ENCODE measurements at places on chromosomes 1 and 21.

DNA sequence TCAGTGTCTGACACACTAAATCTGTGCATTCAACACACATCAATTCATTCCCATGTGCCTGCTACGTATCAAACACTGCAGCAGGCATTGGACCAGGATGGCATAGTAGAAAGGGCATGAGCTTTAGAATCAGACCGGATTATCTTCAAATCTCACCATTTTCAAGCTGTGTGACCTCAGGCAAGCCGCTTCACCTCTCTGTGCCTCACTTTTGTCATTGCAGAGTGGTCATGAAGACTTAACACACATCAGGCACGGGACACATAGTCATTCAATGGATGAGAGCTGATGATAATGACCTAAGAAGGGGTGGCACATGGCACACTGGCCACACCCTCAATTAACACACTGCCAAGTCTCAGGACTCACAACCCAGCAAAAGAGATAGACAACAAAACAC is 46.8 kb downstream of the KLHDC7A start:
- no peak for DNase-seq

DNA sequence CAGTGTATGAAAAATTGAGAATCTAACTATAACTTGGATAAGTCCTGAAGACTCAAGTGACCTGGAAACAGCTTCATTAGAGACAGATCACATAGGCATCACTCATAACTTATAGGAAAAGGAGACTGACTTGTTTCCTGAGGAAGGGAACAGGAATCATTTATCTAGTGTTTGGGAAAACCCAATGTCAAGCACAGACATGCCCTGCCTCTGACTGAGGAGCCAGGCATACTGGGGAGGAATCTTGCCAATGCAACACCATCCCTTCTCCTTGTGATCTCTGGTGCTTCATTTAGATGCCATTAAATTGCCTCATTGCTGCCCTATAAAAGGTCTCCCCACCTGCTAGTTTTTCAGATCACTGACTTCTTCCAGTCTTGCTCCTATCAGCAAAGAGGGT is 10.3 kb downstream of the LCE4A start:
- no peak for DNase-seq

- no peak for DNase-seq
Measured at GRCh38 chr21:29939104-29939923, 482 bp downstream of the GRIK1 start.

GRCh38 chr1:231550448-231550781 is 21.9 kb downstream of the TSNAX start:
- DNase-seq: peak; percentile 59

DNA sequence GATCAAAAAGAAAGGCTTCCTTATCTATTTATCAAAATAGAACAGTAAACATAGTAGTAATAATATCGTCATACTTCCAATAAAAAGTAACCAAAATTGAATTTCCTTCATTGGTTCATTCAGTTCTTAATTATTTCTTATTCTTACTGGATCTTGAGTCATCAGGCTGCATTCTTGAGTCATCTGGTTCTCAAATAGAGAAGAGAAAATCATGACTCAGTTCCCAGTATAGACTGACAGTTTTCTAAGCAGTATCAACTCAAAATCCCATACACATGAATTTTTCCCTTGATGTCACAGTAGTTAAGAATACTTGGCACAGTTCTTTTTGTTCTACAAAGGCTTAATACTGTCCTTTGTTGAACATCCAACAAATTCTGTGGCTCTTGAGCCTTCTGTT is 626.9 kb upstream of the ADGRL4 start:
- peak; percentile 79 for DNase-seq

DNA sequence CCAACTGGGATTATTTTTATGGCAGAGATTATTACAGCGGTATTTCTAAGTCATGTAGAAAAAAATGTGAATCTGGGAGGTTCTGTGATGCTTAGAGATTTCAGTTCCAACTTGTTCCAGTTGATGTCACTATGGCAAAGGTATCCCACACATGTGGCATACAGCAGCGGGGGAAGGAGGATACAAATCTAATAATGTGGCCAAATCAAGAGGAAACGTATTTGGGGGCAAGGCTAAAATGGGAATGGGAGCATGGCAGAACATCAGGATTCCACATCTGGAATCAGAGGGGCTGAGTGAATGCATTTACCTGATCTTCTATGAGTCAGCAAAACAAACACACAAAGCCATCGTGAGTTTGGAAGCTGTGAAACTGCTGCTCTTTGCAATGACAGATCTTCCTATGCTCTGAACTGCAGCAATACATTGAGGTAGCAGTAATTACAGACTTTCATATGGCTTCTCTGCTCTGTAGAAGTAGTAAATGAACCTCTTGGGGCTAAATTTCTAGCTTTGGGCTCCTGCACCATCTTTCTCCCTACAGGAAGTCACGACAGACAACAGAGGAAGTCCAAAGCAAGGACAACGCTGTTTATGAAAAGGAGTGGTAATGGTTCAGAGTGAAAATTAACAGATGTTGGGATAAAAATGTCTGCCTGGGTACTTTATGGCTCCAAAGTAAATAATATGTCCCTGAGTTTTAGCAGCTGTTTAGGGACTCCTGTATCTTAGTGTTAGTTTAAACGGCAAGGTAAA is 55.5 kb downstream of the GABPA start:
- DNase-seq: peak; percentile 57

- DNase-seq: no peak
Measured at GRCh38 chr1:34163792-34164731, 968 bp downstream of the CSMD2 start.

GRCh38 chr1:153168686-153169085 is 18.0 kb upstream of the SPRR2G start:
- no peak for DNase-seq

GRCh38 chr1:152953761-152954160 is 6.8 kb downstream of the SPRR5 start:
- no peak for DNase-seq

GRCh38 chr1:91428182-91428798 is 23.7 kb upstream of the HFM1 start:
- DNase-seq: no peak

- DNase-seq: no peak
Measured at GRCh38 chr21:37696936-37697335, 219.3 kb downstream of the KCNJ6 start.

DNA sequence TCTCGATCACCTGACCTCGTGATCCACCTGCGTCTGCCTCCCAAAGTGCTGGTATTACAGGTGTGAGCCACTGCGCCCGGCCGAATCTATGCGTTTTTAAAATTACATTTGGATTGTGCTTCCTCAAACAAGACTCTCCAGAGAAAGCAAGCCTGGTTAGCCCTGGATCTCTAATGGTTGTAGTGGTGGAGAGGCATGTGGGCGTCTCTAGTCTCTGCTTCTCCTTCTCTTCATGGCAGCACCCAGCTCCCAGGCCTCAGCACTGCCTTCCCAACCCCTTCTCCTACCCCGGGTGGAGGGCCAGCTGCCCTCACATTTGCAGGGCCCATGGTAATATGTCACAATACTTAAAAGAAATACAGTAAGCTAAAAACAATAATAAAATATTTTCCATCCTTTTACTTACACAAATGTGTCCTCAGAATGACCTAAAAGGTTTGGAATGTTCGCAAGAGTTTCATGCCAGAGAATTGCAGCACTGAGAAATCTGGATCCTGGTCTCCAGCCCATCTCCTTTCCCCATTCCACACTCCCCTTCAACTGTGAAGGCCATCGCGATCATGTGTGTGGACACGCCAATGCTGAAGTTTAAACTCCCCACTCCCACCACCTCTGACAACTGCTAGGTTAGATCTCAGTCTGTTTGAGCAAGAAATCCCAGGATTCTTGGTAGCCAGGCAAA is 7.0 kb downstream of the OR14I1 start:
- peak; percentile 9 for DNase-seq

- DNase-seq: peak; percentile 44
Measured at GRCh38 chr1:21344750-21345443, 54.6 kb upstream of the ECE1 start.

DNA sequence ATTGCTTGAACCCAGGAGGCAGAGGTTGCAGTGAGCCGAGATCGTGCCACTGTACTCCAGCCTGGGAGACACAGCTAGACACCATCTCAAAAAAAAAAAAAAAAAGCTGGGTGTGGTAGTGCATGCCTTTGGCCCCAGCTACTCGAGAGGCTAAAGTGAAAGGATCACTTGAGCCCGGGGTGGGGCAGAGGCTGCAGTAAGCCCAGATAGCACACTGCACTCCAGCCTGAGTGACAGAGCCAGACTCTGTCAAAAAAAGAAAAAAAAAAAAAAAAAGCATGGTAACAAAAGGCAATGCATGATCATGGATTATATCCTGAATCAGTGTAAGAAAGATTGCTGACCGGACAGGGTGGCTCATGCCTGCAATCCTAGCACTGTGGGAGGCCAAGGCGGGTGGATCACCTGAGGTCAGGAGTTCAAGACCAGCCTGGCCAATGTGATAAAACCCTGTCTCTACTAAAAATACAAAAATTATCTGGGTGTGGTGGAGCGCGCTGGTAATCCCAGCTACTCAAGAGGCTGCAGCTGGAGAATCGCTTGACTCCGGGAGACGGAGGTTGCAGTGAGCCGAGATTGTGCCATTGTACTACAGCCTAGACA is 76.3 kb downstream of the RUSC1 start:
- no peak for DNase-seq

GRCh38 chr1:183195142-183195574 is 9.1 kb downstream of the LAMC2 start:
- DNase-seq: peak; percentile 73

DNA sequence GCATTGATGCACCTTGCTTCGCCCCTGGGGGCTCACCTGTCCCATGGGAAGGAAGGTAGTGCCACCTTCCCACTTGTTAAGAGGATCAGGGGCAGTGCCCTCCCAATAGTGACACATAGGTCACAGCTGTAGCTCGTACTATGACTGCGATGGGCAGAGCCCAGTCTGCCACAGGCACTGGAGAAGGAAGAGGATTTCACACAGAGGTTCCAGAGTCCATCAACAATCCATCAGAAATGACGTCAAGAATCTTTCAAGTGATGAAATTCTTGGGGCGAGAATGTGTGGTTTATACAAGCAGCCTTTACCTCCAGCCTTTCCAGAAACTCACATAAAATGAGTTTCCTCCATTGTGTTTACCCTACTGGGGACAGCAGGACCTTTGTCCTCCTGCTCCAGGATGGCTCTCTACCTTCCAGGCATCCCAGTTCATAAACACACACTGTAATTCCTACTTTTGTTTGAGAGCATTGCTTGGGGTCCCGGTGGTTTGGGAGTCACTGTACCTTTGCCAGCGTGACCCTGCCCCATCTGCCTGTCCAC is 260.6 kb upstream of the VAMP3 start:
- DNase-seq: no peak

GRCh38 chr1:185645162-185645640 is 89.0 kb upstream of the HMCN1 start:
- peak; percentile 13 for DNase-seq

- no peak for DNase-seq
Measured at GRCh38 chr1:202317941-202318925, 23.5 kb downstream of the UBE2T start.

- no peak for DNase-seq
Measured at GRCh38 chr1:153397051-153397923, 6.4 kb upstream of the S100A8 start.

DNA sequence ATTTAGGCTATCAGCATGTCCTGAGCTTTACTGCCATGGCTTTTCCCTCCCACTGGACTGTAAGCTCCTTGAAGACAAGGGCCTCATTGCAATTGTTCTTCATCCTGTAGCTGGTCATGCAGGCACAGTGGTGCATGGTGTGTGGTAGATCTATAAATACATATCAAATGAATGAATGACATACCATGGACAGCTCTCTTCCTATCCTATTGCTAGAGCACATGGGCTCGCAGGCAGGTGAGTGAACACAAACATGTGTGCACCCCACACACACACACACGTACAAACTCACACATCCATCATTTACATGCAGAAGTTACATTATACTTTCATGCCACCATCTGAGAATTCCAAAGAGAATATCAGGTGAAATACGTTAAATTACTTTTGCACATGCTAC is 172.9 kb upstream of the RUNX1 start:
- DNase-seq: peak; percentile 17

All from ELR (cell line).